ENCODE measurements at places on chromosomes 6 and 20.

- DNase-seq = no peak
Measured at GRCh38 chr6:149235130-149235561, 82.4 kb upstream of the TAB2 start.

- no peak for DNase-seq
Measured at GRCh38 chr6:17972074-17972952, 15.1 kb downstream of the KIF13A start.

DNA sequence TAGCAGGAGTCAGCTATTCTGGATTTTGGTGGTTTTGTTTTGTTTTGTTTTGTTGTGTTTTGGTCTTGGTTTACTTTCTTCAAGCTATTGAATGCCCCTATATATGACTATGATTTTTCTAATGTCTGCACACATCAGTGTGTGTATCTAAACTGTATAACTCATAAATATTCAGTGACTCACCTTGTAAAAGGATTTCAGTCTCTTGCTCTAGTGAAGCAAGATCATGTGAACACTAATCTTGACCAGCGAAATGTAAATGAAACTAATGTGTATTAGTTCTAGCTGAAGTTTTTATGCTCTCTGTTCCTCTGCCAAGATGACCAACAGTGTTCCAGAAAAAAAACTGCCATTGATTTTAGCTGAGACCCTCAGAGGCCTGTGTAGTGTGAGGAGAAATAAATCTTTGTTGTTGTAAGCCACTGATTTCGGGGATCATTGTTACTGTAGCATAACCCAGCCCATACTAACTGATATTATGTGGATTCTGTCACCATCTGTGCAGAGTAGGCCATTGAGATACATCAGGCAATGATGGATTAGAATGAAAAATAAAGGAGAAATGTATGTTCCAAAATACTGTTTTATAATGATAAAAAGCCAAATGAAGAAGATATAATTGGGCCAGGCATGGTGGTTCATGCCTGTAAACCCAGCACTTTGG, 11.5 kb upstream of the BTBD9 start:
- DNase-seq = no peak

GRCh38 chr6:83827050-83827449, 26.1 kb upstream of the RIPPLY2 start:
- no peak for DNase-seq

GRCh38 chr6:169862892-169863525, 111.6 kb downstream of the ERMARD start:
- peak; percentile 52 for DNase-seq

DNA sequence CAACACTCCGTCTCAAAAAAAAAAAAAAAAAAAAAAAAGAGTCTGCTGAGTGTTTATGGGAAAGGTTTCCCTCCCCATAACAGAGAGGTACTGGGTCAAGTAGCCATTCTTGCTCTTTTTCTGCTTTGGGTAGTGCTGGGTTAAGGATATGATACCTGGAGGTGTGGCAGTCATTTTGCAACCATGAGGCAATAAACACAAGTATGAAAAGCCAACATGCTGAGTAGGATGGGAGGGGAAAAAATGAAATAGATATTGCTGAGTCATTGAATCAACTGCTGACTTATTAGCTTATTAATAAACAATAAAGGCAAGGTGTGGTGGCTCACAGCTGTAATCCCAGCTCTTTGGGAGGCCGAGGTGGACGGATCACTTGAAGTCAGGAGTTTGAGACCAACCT, 2.3 kb upstream of the TOMM34 start:
- no peak for DNase-seq

DNA sequence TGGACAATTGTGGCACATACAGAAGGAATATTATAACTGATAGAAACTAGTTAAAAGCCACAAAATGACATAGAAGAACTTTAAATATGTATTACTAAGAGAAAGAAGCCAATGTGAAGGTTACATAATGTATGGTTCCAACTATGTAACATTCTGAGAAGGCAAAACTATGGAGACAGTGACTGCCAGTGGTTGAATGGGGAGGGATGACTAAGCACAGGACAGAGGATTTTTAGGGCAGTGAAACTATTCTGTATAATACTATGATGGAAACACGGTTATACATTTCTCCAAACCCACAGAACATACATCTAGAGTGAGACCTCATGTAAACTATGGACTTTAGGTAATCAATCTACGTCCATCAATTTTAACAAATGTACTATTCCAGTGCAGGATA, 22.4 kb downstream of the SYNCRIP start:
- no peak for DNase-seq

- no peak for DNase-seq
Measured at GRCh38 chr6:134624781-134625180, 306.9 kb upstream of the SGK1 start.
